CD4-positive, CD25-positive, alpha-beta regulatory T cell (primary cell): ENCODE measurements at places on chromosomes 16 and 17. TPM values are rescaled to one million over a fixed set of nuclear protein-coding genes. Genes with fewer than 3 reads are reported as not detected.

CES5A gene
- not detected for polyA plus RNA-seq

CCL14 gene
- polyA plus RNA-seq: not detected

HOXB5 gene
- polyA plus RNA-seq: not detected

GRCh38 chr17:55660178-55660886 lies 62.3 kb downstream of the TMEM100 start:
- no peaks in the 10 kb centered on the region for H3K36me3 ChIP-seq
- peaks cover 3% of the 10 kb centered on the region for H3K27me3 ChIP-seq
- no peak for DNase-seq
- no peaks in the 10 kb centered on the region for H3K4me1 ChIP-seq
- H3K27ac ChIP-seq: no peak overlapping the region
- no peak overlapping the region for H3K4me3 ChIP-seq

DNA sequence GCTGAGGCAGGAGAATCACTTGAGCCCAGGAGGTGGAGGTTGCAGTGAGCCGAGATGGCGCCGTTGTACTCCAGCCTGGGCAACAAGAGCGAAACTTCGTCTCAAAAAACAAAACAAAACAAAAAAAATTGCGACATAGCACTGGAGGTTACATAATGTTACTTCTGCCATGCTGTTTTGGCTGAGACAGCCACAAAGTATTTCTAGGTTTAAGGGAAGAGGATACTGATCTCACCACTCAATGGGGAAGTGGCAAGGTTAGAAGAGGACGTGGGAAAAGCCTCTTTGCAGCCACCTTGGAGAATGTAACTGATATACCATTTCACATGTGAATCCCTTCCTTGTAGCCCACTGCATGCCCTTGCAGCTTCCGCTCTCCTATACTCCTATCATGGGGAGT lies 131.2 kb upstream of the NLRP1 start:
- no peak for DNase-seq
- H3K4me1 ChIP-seq: no peaks in the 10 kb centered on the region
- H3K27ac ChIP-seq: no peak overlapping the region

- no peak overlapping the region for H3K4me3 ChIP-seq
- DNase-seq: no peak
- H3K36me3 ChIP-seq: no peaks in the 10 kb centered on the region
- no peak overlapping the region for H3K27ac ChIP-seq
Observed at GRCh38 chr16:86949116-86949515, 368.1 kb downstream of the C16orf95 start.

- no peak overlapping the region for H3K27ac ChIP-seq
- no peaks in the 10 kb centered on the region for H3K27me3 ChIP-seq
- H3K4me3 ChIP-seq: no peak overlapping the region
- H3K36me3 ChIP-seq: no peaks in the 10 kb centered on the region
- H3K4me1 ChIP-seq: no peaks in the 10 kb centered on the region
- DNase-seq: no peak
Observed at GRCh38 chr17:73984941-73985340, 218.5 kb upstream of the RPL38 start.

GRCh38 chr16:81817789-81818567 lies 38.9 kb downstream of the PLCG2 start:
- H3K4me3 ChIP-seq: no peak overlapping the region
- H3K36me3 ChIP-seq: no peaks in the 10 kb centered on the region
- DNase-seq: no peak
- no peak overlapping the region for H3K27ac ChIP-seq
- H3K4me1 ChIP-seq: no peaks in the 10 kb centered on the region
- H3K27me3 ChIP-seq: no peaks in the 10 kb centered on the region

GRCh38 chr17:15319452-15320010 lies 21.9 kb downstream of the TEKT3 start:
- no peak overlapping the region for H3K27ac ChIP-seq
- no peak for DNase-seq
- no peaks in the 10 kb centered on the region for H3K27me3 ChIP-seq
- no peaks in the 10 kb centered on the region for H3K4me1 ChIP-seq
- H3K4me3 ChIP-seq: no peak overlapping the region

- H3K4me3 ChIP-seq: no peak overlapping the region
- H3K4me1 ChIP-seq: peaks cover 7% of the 10 kb centered on the region
- H3K27me3 ChIP-seq: no peaks in the 10 kb centered on the region
- no peaks in the 10 kb centered on the region for H3K36me3 ChIP-seq
- DNase-seq: no peak
- H3K27ac ChIP-seq: no peak overlapping the region
Observed at GRCh38 chr16:89089120-89089519, 4.5 kb upstream of the ACSF3 start.

DNA sequence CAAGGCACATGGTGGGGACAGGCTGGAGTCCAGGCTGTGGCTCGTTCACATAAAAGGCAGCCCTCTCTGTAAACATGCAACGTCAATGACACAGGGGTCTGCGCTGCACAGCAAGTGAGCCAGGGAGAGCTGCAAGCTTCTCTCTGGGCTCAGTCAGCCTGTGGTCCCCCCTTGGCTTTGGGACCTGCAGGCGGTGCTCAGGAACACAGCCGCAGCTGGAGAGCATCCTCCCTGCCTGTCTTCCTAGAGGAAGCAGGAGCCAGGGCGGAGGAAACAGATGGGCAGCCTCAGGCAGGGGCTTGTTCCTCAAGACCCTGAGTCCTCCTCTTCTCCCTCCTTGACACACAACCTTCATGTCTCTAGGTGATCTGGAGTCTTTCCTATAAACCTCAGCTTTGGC lies 228.0 kb downstream of the C16orf78 start:
- DNase-seq: no peak
- H3K36me3 ChIP-seq: no peaks in the 10 kb centered on the region
- H3K4me3 ChIP-seq: no peak overlapping the region

GRCh38 chr17:39769974-39770587 lies 32.3 kb downstream of the GRB7 start:
- peak; percentile 91 for DNase-seq
- peaks cover 89% of the 10 kb centered on the region for H3K4me1 ChIP-seq
- peak overlapping the region; percentile 86 for H3K27ac ChIP-seq
- peaks cover 41% of the 10 kb centered on the region for H3K36me3 ChIP-seq
- H3K4me3 ChIP-seq: peak overlapping the region; percentile 49
